ENCODE measurements at places on chromosomes 2 and 18.

- DNase-seq, result no peak
Observed at GRCh38 chr2:136212426-136213378, 94.8 kb upstream of the CXCR4 start.

DNA sequence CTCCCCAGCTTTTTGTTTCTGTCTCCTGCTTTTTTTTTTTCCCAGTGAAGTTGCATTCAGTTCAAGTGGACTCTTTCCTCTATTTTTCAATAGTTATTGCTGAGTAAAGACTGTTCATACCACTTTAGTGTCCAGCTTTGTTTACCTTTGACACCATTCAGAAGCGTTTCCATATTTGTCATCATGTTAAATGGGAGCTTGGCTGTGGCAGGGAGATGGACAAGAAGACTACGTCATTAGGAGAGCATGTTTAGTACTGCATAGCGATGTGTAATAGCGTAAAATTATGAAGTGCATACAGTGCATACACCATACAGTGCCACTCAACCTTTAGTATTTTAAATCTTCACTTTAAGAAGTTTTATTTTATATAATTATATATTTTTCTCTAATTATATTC lies 655.9 kb downstream of the DCC start:
- DNase-seq, result no peak

DNA sequence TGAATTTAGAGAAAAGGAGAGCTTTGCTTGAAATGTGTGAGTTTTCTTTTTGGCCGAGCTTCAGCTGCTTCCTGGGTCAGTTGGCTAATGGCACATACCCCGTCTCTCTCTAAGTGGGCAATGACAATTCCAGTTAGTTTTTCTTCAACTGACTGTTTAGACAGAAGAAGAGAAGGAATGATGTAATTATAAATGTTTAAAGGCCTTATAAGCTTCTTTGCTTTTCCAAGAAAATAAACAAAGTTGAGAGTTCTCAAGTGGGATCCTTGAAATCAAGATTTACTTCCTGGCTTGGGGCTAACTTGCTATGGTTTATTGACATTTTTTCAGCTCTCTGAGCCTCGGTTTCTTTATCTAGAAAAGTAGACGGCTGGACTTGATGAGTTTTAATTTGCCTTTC lies 794.9 kb upstream of the ACVR2A start:
- no peak for DNase-seq

GRCh38 chr2:109193807-109194619 lies 65.0 kb downstream of the SH3RF3 start:
- DNase-seq, result no peak

DNA sequence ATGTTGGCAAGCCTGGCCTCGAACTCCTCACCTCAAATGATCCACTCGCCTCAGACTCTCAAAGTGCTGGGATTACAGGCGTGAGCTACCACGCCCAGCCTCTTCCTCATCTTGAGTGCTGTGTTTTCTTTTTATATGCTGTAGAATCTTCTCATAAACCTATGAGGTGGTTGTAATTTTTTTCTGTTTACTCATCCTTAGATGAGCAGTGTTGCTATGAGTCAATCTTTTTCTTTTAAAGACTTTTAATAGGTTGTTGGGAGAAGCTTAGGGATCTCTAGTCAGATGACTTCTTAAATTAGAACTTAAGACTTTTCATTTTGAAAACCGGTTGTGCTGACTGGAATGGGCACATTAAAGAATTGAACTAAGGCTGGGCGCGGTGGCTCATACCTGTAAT lies 8.7 kb upstream of the AAK1 start:
- no peak for DNase-seq

GRCh38 chr18:69032009-69032408 lies 234.1 kb downstream of the CCDC102B start:
- DNase-seq, result no peak

GRCh38 chr2:64296695-64297346 lies 152.6 kb upstream of the PELI1 start:
- DNase-seq, result no peak

- no peak for DNase-seq
Observed at GRCh38 chr2:70939839-70940580, 4.3 kb downstream of the ATP6V1B1 start.

DNA sequence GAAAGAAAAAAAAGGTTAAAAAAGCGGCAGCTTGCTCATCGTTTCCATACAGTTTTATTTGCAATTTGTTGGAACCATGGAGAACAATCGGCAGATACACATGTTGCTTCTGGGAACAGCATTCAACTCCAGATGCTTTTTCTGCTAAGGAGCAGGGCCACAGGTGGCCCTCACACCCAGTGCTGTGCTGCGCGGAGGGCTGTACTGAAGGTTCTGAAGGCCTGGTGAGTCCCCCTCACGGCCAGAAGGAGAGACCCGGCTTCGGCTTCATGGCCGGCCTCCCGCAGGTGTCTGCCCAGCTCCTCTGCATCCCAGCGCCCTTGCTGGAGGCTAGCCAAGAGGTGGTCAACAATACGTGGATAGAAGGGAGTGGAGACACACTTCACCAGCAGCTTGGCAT lies 394.3 kb downstream of the NBAS start:
- DNase-seq, result no peak

All from bone marrow (tissue), 2 donors.